Left ventricle myocardium inferior (tissue), 1 donor: ENCODE measurements at places on chromosomes 3 and 15. TPM values are rescaled to one million over a fixed set of nuclear protein-coding genes. Genes with fewer than 3 reads are reported as not detected.

DNA sequence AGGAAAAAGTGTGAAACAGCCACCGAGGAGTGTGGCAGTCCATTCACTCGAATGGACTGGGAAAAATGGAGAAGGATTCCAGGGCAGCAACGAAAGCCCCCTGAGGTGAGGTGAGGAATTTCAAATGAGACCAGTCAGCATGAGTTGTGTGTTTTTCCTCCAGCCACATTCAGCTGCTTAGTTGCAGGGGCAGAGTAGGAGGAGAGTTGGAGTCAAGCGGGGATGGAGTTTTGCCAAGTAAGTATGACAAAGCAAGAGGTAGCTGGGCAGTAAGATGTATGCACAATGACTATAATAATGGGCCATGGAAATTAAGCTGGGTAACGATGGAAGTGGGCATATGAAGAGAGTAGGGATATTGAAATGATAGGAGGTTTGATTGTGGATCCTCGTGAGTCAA, 64.4 kb downstream of the CCDC54 start:
- no peaks in the 10 kb centered on the region for H3K4me1 ChIP-seq
- H3K27ac ChIP-seq = no peak overlapping the region
- peaks cover 5% of the 10 kb centered on the region for H3K27me3 ChIP-seq

DNA sequence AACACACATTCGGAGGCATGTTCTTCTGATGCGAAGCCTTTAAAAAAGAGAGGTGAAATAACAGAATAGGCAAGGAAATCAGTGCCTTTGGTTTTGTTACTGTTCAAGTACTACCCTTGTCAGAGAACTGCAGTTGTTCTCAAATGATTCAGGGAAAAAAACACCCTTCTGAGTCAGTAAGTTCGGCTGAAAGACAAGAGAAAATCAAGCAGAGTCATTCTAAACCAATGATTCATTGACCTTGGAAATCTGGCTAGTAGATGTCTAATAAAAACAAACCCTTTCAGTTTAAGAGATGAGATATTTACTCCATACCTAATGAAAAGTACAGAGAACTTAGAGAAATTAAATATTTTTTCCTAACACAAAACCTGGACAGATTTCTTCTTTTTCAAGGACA, 72.7 kb upstream of the ABI3BP start:
- H3K4me1 ChIP-seq = peaks cover 7% of the 10 kb centered on the region
- H3K36me3 ChIP-seq = no peaks in the 10 kb centered on the region
- H3K4me3 ChIP-seq = no peak overlapping the region

GRCh38 chr15:88032787-88033186, 223.8 kb downstream of the NTRK3 start:
- peaks cover 38% of the 10 kb centered on the region for H3K27me3 ChIP-seq
- DNase-seq = no peak
- H3K4me1 ChIP-seq = no peaks in the 10 kb centered on the region
- no peaks in the 10 kb centered on the region for H3K36me3 ChIP-seq

SATB1 gene
- total RNA-seq = 44.3 TPM
